ENCODE measurements at places on chromosomes 1 and 21.

DNA sequence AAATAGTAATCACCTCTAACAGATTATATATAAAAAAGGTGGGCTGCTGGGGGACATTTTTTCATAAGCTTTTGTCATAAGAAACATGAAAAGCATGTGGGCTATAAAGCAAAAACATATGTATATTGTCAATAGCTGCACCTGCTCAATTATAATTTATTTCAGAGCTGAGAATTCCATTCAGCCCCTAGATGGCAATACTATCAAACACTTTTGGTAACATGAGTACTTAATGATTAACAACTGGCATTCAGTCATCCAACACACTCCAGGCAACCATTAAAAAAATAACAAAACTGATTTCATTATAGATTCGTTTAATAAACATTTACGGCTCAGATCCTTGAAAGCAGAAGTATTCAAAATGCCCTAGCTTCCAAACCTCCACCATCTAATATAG is 115.1 kb downstream of the KCTD3 start:
- DNase-seq: no peak

DNA sequence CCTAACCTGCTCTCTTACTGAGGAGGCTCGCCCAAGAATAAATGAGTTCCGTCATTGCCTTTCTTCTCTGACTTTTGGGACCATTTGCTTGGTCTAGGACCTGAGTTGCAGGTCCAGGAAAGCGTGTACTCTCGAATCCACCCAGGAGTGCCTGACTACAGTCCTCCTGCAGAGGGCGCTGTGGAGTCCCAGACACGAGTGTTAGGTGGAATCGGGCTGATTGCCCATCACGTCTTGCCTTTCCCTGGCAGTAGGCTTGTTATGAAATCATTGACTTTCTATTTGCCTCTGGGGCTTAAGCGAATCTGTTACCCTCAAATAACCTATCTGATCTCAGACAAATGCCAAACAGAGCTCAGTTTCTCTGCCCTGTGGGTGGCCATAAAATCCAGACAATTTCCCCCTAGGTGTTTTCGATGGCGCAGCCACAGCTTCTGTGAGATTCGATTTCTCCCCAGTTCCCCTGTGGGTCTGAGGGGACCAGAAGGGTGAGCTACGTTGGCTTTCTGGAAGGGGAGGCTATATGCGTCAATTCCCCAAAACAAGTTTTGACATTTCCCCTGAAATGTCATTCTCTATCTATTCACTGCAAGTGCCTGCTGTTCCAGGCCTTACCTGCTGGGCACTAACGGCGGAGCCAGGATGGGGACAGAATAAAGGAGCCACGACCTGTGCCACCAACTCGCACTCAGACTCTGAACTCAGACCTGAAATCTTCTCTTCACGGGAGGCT is at the start of gene IL20:
IL20 (plus strand) TSS at position 685 of the 733 bp plus-strand sequence. CDS start 230 bp downstream, outside the sequence.
- peak; percentile 85 for DNase-seq

DNA sequence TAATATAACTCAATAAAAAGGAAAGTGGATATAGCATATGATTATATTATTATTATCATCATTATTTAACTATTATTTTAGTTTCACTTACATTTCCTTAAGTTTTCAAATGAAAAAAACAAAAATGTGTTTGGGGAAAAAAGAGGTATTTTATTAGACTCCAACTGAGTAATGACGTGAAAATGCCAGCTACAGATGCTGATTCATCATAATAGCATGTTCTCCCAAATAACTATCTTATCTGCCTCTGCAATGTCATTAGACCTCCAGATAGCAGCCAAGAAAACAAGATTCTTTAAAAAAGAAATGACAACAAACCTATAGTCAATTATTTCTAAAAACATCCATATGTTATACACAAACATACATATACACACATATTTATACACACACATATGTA is 1071.9 kb upstream of the TMPRSS15 start:
- no peak for DNase-seq

DNA sequence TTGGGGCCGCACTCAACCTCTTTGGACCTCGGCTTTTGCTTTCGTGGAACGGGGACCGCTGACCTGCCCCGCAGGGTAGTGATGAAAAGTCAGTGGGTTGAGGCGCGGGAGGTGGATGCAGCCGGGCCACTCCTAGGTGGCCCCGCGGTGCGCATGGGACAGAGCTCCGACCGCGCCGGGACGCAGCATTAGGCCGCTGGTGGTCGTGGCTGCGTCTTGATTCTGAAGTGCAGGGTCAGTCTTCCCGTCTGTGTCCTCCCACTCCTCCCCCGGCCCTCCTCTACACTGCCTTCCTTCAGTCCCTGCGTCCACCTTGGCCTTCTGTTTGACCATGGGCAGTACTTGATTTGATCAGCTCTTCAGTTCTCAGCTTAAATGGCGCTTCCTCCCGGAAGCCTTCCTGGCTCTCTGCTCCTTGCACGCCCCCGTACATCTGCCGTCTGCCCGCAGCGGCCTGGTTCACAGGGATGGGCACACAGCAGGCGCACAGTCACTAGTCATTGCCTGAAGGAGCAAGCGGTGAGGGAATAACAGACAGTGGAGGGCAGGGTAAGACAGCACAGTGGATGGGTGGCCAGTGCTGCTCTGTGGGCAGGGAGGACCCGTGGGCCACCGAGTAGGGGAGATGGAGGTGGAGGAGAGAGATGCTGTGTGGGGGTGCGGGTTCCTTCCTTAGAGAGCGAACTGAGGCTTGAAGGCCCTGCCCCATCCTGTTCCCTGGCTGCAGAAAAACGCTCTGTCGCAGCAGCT is 633 bp downstream of the THEMIS2 start:
- DNase-seq: no peak

- DNase-seq: no peak
These were observed 57.4 kb downstream of the LACTBL1 start for GRCh38 chr1:22915231-22915630.

DNA sequence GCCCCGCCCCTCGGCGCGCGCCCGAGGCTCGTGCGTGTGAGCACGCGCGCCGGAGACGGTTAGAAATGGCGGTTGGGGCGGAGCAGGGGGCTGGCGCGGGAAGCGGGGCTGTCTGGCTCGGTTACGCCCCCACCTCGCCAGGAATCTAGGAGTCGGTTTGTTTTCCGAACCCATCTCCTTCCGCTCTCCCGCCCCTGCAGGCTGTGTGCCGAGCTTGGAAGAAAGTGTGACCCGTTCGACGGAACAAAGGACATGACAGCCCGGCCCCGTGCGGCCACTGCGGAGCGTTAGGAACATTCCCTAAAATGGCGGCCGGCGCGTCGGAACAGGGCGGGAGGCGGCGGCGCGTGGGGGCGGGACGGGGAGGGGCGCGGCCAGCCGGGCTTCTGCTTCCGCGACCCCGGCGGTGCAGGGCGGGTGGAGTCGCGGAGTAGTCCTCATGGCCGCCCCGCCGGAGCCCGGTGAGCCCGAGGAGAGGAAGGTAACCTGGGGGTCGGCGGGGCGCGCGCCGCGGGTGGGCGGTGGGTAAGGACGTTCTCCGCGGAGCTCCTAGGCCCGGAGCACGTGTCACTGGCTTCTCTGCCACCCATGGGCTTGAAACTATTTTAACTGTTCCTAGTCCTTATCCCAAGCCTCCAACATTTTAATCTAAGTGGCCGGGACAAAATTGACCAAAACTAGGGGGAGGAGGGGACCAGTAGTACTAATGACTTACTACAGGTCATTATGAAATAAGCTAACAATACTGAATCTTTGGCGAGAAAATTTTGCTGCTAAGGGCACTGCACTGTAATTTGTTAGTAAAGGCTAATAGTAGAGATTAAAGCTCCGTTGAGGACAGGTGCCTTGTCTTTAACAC is at the start of gene COX20:
COX20 (plus strand) TSS at position 383 of the 859 bp plus-strand sequence; CDS start at position 440, 57 bp downstream.
- DNase-seq: peak; percentile 82

DNA sequence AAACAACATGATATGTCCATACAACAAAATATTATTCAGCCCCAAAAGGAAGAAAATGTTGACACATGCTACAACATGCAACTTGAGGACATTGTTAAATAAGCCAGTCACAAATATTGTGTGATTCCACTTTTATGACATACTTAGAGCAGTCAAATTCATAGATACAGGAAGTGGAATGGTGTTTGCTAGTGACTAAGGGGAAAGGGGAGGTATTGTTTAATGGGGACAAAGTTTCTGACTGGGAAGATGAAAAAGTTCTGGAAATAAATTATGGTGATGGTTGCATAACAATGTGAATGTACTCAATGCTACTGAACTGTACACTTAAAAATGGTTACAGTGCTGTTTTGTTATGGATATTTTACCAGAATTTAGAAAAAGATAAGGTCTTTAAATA is 77.7 kb downstream of the RHOU start:
- no peak for DNase-seq

GRCh38 chr1:7962014-7962335 is 464 bp downstream of the PARK7 start:
- DNase-seq: peak; percentile 20

- no peak for DNase-seq
These were observed 204.3 kb downstream of the KCNJ6 start for GRCh38 chr21:37711836-37712568.
